ENCODE measurements at places on chromosomes 1 and 21.
A peak's percentile ranks its signal among the peaks of the same experiment; 100 is the strongest.

GRCh38 chr1:184407816-184408510 is 21.1 kb downstream of the C1orf21 start:
- no peak for DNase-seq

GRCh38 chr1:218436346-218436745 is 91.2 kb downstream of the TGFB2 start:
- no peak for DNase-seq

- DNase-seq, result peak; percentile 32
Measured at GRCh38 chr1:67652800-67653199, 32.2 kb upstream of the GADD45A start.

GRCh38 chr1:59188413-59189213 is 108.3 kb upstream of the FGGY start:
- DNase-seq, result no peak

GRCh38 chr21:32131960-32132359 is 146.9 kb downstream of the MIS18A start:
- DNase-seq, result peak; percentile 42

- DNase-seq, result no peak
Measured at GRCh38 chr1:181919542-181919941, 142.0 kb downstream of the ZNF648 start.

- no peak for DNase-seq
Measured at GRCh38 chr1:143699731-143700130, 272.1 kb downstream of the FAM72C start.

DNA sequence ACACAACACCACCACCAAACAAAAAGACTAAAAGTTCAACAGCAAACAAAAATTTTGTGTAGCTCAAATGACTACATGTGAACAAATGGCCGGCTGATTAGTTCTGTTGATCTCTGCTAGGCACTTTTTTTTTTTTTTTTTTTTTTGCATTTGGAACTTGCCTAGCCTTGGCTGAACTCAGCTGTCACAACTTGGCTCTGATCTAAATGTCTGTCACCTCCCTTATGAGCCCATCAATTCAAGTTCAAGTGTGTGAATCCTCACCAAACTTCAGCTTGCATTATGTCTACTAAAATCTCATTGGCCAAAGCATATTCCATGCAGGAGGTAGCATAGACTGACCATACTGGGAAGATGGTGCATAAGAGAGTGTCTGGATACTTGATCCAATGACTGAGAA is 606.5 kb upstream of the ADGRL4 start:
- no peak for DNase-seq

- peak; percentile 83 for DNase-seq
Measured at GRCh38 chr1:117142200-117142599, 20.7 kb upstream of the TRIM45 start.

- DNase-seq, result no peak
Measured at GRCh38 chr1:154767315-154768240, 102.5 kb downstream of the KCNN3 start.

DNA sequence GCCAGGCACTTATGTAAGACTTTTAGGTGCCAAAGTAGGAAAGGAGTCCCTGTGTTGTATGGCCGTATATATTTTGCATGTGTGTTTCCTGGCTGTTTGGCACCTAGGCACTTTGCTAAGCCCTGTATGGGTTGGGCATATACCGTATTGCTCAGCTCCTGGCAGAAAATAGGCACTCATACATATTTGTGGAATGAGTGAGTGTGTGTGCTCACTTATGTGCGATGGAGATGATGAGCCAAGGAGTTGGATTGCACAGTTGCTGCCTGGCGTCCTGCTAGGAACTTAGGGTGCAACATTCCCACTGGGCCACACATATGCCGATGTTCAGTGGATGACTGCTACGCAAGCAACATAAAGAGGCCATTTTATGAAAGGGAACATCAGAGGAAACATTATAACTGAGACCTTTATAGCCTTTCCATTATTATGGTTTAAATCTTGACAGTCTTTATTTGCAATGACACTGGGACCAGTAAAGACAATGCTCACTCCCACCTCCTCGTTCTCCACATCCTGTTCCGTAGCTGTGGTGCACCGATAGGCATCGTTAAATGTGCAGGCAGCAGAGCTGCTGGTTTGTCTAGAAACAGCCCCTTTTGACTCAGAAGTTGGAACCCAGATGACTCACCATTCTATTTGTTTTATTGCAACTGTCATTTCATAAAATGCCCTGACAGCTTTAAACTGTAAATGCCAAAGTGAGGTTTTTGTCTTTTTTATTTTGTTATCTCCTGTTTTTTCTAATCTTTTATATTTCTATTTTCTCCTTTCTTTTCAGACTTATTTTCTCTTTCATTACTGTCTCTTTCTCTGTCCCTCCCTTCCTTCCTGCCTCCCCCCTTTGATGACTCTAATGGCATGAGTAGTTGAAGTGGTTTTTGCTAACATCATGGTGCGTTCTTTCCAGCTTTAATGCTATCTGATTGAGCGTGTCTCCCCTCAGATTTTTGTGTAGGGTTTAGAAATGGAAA is 36.1 kb downstream of the PEX14 start:
- DNase-seq, result peak; percentile 86

GRCh38 chr1:15245593-15246360 is 1.2 kb upstream of the FHAD1 start:
- DNase-seq, result peak; percentile 78

DNA sequence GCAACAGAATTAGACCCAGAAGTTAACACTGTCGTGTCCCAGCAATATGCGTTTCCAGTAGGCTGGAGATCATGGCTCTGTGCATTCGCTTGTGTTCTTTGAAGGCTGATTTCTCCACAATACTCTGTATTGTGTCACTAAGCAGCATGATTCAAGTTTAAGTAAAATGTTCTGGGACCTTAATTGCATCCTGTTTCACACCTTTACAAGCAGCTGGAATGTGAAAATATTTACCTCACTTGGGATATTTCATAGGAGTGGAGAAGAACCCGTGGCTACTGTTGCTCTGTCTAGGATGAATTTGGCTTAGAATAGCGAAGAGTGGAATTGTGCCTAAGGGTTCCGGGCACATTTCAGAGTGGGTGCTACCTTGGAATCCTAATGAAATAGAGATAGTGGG is 6.3 kb downstream of the PTGFRN start:
- no peak for DNase-seq

DNA sequence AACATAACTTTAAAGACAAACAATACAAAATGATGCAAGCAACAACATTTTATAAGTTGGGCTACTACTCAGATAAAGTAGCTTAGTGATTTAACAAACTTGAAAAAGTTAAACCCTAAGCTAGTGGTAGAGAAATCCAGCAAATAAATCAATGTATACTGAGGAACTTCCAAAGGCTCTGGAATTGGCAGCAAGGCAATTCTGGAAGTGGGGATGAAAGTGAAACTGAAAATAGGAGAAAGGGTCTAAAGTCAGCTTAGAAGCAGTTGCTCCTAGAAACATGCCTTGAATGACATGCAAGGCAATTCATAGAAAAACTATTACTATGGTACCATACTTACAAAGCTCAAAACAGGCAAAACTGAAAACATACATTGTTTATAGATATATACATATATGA is 90.0 kb upstream of the CAMK1G start:
- peak; percentile 35 for DNase-seq

- no peak for DNase-seq
Measured at GRCh38 chr1:201463071-201463552, 5.9 kb downstream of the PHLDA3 start.

DNA sequence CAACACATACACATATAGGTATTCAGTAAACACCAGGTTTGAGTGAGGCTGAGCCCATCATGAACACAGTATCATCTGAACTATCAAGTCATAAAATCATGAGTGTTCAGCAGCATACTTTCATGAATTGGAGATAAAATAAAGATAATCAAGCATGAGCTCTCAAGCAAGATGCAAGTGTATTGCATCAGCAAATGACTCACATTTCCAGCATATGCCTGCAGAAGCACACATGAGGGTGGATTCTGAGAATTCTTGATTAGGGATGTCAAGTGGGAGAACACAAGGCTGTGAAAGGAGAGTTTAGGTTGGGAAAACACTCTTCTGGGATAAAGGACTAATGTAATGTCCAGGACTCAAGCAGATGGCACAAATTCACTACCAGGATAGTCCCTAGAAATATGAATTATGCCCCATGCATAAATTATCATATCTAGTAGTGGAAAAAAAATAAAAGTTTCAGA is 299.2 kb downstream of the SRGAP2C start:
- DNase-seq, result peak; percentile 92

- peak; percentile 76 for DNase-seq
Measured at GRCh38 chr1:7956218-7957032, 5.1 kb upstream of the PARK7 start.

GRCh38 chr1:7299329-7299799 is 471.7 kb upstream of the VAMP3 start:
- peak; percentile 99 for DNase-seq

DNA sequence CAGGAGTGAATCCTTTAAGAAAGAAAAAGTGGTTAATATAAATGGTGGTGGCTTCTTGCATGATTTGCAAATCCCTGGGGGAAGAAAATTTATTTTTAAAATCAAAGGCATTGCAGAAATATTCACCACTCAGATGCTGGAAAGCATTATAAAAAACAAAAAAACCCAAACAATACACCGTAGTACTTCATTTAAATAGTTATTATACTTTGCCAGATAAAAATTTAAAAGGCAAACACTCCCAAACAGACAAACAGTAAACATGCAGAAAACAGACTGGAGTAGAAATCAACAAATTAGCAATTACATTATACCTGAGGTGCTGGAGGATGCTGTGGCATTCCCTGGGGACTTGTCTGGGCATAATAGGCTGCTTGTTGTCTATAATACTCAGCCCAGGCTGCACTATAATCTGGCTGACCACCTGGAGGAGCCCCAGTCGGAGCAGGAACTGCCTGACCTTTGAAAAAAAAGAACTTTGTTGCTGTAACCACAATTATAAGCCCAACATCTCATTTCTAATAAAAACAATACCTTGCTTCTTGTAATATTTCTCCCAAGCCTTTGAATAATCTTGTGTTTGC is 29.9 kb downstream of the FUBP1 start:
- peak; percentile 50 for DNase-seq

DNA sequence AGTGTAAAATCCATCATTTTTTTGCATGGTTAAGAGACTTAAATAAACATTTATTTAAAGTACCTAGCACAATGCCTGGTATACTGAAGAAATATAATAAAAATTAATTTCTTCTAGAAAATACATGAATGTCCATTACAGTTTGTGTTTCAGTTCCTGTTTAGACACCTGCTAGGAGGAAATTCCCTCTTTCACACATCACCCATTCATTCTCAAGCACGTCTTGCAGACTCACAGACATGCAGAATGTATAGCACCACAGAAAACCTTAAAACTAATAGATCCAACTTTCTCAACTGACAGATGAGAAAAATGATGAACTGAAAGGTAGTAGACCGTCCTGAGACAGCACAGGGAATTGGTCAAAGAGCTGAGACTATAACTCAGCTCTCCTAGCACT is 172.2 kb upstream of the C8B start:
- no peak for DNase-seq

DNA sequence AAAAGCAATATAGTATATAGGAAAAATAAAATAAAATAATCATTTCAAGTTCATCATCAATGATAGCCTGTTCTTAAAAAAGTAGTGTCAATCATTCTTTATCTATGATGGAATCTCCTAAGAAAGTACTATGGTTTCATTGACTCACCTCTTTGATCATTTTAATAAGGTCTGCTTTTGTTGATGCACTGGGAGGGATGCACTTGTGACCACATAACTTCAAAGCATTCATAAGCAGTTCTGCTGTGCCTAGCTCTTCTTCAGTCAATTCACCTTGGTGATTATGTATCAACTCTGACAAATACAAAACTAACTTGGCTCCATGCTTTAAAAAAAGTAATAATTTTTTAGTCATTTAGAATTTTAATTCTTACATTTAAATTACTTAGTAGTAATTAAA is 84.8 kb upstream of the GNG4 start:
- DNase-seq, result no peak

DNA sequence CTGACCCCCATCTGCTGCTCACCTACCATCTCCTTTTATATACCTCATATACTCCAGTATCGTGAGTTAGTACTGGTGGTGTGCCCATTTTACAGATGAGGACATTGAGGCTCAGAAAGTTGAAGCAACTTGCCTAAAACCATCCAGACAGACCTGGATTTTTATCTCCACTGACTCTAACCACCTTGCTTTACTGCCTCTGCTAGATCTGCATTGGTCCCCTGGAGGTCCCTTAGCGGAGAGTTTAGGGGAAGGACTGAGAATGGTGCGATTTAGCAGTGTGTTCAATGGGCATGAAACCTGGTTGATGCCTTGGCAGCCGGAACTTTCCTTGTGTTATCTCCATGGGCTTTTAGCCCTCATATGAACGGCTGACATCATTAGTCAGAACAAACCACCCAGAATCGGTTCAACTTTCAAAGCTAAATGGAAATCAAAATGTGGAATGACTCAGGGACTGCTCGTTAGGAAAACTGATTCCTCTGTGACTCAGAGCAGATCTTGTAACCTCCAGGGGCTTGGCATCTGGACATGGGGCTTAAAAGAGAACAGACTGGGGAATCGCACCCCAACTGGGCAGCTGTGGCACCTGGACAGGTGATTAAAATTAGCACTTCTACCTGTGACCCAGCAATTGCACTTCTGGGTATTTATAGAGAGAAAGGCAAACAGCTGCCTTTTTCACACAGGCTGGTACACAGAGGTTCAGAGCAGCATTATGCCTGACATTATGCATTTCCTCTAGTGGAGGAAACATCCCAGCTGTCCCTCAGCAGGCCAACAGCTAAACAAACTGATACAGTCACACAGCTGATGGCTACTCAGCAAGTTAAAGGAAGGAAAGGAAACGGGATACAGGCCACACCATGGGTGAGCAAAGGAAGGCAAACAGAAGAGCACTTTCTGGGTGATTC is 25.3 kb downstream of the TMEM51 start:
- peak; percentile 91 for DNase-seq

- DNase-seq, result no peak
Measured at GRCh38 chr21:33836408-33836807, 79.2 kb downstream of the ATP5PO start.

- DNase-seq, result no peak
Measured at GRCh38 chr1:45612941-45613579, 10.8 kb downstream of the CCDC17 start.

DNA sequence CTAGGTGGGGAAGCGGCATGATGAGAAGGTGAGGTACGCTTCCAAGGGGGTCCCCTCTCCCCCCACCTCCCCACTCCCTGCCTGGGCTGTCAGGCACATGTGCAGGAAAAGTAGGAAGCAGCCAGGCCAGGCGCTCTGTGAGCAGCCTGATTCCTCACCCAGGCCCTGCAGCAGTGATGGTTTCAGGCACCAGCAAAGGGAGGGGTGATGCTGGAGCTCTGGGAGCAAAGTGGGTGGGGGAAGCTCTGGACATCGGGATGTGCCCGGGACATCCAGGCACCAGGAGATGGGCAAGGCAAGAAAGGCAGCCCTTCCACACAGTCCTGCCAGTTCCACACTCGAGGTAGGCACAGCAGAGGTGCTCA is 106.1 kb downstream of the CRYAA start:
- DNase-seq, result no peak

- DNase-seq, result peak; percentile 80
Measured at GRCh38 chr1:221117548-221117951, 238.3 kb downstream of the HLX start.

DNA sequence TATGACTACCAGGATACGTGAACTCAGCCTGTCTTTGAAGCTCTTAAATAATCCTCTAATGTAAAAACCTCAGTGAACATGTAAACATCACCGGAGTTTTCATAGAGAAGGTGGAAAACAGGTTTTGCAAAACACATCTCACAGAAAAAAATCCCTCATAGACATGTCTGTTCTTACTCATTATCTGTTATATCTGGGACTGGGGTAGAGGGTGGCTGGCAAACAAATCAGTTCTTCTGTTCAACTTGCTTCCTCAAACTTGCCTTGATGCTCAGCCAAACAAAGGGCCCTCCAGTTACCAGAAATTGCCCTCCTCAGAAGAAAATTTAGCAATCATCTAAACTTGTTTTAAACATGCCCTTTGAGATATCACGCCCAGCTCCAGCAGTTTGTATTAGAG is 66.1 kb upstream of the CXADR start:
- DNase-seq, result no peak
